Neural cell (in vitro differentiated cells): ENCODE measurements at places on chromosomes 6 and 20. TPM values are rescaled to one million over a fixed set of nuclear protein-coding genes. Genes with fewer than 3 reads are reported as not detected.

Gene MEP1A
- polyA plus RNA-seq: not detected in 2 replicates

Gene TMEM217
- 0.32 TPM in 1 of 2 replicates, not detected in the other for polyA plus RNA-seq

Gene TFAP2A
- polyA plus RNA-seq: 0.78 TPM in 1 of 2 replicates, not detected in the other

Gene ZFP57
- not detected in 2 replicates for polyA plus RNA-seq

Gene UFL1
- polyA plus RNA-seq: 16.5 and 20.6 TPM in 2 replicates

Gene SPTLC3
- not detected in 2 replicates for polyA plus RNA-seq

Gene CRISP2
- not detected in 2 replicates for polyA plus RNA-seq

Gene SH3BGRL2
- 22.7 and 25.3 TPM in 2 replicates for polyA plus RNA-seq

Gene ILRUN
- polyA plus RNA-seq: 15.3 and 16.0 TPM in 2 replicates

Gene SLC52A3
- polyA plus RNA-seq: not detected in 2 replicates

Gene GJA1
- polyA plus RNA-seq: 2.3 and 3.5 TPM in 2 replicates

Gene RIPPLY2
- 3.5 and 5.0 TPM in 2 replicates for polyA plus RNA-seq

Gene HFE
- polyA plus RNA-seq: not detected in 2 replicates

Gene BHLHE23
- polyA plus RNA-seq: not detected in 2 replicates

Gene ZSCAN31
- polyA plus RNA-seq: 2.6 and 7.5 TPM in 2 replicates

Gene NDUFAF4
- polyA plus RNA-seq: 48.4 and 55.9 TPM in 2 replicates

Gene DCDC2
- 0.06 and 0.57 TPM in 2 replicates for polyA plus RNA-seq

Gene PNLDC1
- not detected in 2 replicates for polyA plus RNA-seq

Gene TSPO2
- not detected in 2 replicates for polyA plus RNA-seq

Gene CDKAL1
- 10.7 and 11.2 TPM in 2 replicates for polyA plus RNA-seq

Gene GNAS-AS1
- 0.64 TPM in 1 of 2 replicates, not detected in the other for polyA plus RNA-seq

Gene POM121L2
- not detected in 2 replicates for polyA plus RNA-seq

Gene HSPA12B
- not detected in 2 replicates for polyA plus RNA-seq

Gene SLC16A10
- polyA plus RNA-seq: 1.5 and 3.7 TPM in 2 replicates

Gene TMEM170B
- 25.6 and 29.1 TPM in 2 replicates for polyA plus RNA-seq

Gene RFX6
- polyA plus RNA-seq: not detected in 2 replicates

Gene ITCH
- polyA plus RNA-seq: 33.4 and 39.5 TPM in 2 replicates

Gene GSTA2
- polyA plus RNA-seq: not detected in 2 replicates
